ENCODE measurements at places on chromosomes 6 and 20.

GRCh38 chr20:17863577-17864292 is 104.9 kb downstream of the SNX5 start:
- no peak for DNase-seq

DNA sequence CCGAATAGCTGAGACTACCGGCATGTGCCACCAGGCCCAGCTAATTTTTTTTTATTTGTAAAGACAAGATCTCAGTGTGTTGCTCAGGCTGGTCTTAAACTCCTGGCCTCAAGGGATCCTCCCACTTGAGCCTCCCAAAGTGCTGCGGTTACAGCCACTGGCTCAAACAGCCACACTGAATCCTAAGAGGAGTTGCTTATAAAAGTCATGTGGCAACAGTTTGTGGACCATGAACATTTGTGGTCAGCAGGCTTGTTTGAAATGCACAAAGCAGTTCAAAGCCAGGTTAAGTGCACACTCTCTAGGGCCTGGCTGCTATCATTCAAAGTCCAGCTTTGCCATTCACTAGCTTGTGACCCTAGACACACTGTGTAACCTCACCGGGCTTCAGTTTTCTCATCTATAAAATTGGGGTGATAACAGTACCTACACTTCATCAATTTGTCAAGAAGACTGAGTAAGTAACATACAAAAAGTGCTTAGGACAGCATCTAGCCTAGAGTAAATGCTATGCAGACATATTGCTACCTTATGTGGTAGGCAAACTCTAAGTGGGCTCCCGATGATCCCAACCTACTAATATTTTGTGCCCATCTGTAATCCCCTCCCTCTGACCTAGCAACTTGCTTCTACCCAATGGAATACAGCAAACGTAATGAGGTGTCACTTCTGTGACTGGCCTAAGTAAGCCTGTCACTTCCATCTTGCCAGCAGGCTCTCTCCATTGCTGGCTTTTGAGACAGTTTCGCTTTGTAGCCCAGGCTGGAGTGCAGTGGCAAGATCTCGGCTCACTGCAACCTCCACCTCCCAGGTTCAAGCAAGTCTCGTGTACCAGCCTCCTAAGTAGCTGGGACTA is 122.9 kb downstream of the ZMYND8 start:
- DNase-seq: no peak

DNA sequence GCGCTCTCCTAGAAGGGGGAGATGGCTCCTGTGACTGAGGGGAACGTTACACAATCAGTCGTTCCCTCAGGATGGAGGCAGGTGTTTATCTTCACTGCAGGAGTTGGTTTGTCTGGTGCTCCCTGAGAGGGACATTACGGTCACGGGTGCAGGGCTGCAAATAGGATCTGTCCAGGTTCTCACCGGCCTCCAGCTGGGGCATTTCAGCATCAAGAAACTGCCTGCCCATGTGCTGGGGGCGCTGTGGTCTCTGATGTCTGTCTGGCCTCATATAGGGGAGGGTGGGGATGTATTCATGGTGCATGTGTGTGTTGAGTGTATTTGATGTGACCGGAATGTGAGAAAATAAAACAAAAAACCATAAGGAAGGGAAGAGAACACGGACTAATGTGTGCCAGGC is 77.1 kb downstream of the TBC1D7 start:
- no peak for DNase-seq

- no peak for DNase-seq
Measured at GRCh38 chr20:59575653-59576052, 28.7 kb upstream of the PHACTR3 start.

DNA sequence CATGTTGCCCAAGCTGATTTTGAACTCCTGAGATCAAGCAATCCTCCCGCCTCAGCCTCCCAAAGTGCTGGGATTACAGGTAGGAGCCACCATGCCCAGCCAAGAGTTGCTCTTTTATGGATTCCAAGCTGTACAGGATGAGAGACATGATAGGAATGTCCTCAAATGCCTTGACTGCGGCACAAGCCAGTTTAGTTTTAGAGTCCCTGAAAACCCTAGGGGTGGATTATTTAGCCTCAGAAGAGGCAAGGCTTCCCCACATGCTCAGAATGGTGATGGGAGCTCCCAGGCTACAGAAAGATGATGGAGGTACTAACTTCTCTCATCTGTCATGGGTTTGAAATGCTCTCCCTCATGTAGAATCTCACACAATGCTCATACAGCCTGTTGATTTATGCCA is 280.5 kb upstream of the PRND start:
- no peak for DNase-seq

GRCh38 chr6:16851044-16851540 is 89.8 kb upstream of the ATXN1 start:
- no peak for DNase-seq

GRCh38 chr20:41818991-41819390 is 200.8 kb upstream of the CHD6 start:
- no peak for DNase-seq

DNA sequence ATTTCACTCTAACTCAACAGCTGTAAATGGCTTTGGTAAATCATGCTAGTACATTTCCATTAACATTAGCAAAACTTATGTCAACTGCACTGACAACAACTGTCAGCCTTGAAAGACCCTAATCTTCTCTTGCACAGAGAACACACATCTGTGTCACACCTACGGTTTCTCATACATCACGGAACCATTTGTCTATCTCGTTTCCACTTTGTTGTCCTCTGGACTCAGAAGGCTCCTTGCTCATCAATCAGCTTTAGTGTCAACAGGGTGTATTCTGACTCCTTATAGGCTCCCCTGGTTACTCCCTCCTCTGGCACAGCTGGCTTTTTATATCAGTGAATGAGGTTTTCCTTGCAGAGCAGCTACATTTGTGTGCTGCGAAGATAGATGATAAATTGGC is 49.3 kb downstream of the CD83 start:
- no peak for DNase-seq

DNA sequence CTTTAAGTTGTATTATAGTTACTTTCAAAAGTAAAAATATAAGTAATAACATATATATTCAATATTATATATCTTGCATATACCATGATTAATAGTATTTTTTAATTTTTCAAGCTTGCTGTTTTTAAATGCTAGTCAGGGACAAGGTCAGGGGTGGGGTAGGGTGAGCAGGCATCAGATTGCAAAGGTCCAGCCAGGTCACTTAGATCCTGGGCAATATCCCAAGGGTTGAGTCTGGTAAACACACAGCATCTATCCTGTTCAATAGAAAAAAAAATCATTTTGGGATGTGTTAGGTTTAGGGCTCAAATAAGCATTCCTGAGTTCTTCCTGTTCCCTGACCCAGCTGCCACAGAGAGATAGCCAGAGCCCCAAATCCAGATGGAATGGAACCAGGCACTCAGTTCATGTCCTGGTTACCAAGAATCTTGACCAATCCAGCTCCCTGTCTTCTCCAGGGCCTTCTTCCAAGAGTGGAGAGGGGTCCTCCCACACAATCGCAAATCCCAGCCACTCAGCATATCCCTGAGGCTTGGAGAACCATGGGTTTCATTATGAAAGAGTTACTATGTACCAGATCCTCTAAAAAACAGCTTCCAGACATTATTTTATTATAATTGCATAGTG is 134.9 kb upstream of the TOP1 start:
- DNase-seq: no peak

DNA sequence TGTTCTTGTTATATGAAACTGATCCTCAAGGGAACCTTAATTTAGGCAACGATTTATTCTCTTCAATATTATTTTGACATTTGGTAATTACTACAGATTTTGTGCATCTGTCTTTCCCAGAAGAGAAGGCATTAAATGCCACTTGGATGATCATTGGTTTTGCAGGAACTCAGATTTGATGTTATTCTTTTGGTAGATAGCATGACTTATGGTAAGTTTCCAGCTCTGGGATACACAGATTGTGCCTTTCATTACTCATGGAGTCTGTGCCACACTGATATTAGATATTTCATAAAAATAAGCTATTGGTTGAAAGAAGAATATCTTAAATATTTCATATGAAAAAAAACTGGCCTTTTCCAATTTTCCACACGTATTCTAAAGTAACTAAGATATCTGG is 120.1 kb downstream of the AIG1 start:
- DNase-seq: no peak

- no peak for DNase-seq
Measured at GRCh38 chr6:92763274-92763584, 656.1 kb downstream of the EPHA7 start.

DNA sequence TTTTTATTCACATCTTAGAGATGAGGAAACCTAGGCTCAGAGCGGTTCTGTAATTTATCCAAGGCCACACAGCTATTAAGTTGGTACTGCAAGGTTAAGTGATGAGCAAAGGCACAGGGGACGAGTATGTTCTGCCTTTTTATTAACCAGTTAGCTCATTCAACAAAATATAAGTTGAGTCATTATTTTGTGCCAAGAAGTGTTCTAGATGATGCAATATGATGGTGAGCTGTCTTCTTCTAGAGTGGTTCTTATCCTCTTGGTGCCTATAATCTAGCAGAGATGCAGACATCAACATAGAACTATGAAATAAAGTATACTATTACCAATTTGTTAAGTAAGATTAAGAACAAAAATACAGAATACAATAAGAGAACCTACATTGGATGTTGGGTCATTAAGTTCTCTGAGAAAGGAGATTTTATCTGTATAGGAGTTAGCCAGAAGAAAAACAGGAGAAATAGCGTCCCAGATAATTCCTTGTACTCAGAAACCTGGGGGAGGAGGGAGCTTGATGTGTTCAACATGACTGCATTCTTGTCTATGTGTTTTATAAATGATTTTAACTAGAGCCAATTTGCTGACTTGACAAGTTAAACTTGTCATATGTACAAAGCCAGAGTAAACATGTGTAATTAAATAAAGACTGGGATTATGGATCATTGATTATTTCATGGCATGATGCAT is 122.3 kb downstream of the TBXT start:
- DNase-seq: no peak

DNA sequence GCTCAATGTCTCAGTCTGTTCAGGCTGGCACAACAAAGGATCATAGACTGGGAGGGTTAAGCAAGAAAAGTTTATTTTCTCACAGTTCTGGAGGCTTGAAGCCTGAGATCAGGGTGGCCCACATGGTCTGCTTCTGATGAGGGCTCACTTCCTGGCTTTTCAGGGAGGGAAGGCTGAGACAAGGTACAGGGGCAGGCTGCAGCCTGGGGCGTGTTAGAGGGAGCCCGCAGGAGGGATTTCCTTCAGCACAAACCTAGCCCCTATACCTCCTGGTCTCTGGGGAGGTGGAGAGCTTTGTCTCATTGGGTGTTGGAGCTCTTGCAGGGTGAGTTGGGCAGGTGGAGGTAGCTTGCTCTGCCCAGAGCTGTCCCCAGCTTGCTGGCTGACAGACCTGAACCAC is 81.1 kb upstream of the GPR6 start:
- no peak for DNase-seq

DNA sequence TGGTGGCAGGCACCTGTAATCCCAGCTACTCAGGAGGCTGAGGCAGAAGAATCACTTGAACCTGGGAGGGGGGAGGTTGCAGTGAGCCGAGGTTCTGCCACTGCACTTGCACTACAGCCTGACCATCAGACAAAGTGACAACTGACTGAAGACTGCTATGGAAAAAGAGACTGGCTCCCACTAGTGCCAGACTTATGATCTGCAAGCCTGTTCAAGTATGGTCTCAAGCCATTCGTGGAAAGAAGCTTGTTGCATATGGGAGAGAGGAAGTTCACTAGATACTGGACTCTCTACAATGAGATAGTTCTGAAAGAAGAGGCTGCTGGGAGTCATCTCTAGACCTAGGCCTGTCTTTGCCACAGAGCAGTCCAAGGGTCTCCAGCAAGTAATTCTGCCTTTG is 26.7 kb downstream of the MDN1 start:
- no peak for DNase-seq

DNA sequence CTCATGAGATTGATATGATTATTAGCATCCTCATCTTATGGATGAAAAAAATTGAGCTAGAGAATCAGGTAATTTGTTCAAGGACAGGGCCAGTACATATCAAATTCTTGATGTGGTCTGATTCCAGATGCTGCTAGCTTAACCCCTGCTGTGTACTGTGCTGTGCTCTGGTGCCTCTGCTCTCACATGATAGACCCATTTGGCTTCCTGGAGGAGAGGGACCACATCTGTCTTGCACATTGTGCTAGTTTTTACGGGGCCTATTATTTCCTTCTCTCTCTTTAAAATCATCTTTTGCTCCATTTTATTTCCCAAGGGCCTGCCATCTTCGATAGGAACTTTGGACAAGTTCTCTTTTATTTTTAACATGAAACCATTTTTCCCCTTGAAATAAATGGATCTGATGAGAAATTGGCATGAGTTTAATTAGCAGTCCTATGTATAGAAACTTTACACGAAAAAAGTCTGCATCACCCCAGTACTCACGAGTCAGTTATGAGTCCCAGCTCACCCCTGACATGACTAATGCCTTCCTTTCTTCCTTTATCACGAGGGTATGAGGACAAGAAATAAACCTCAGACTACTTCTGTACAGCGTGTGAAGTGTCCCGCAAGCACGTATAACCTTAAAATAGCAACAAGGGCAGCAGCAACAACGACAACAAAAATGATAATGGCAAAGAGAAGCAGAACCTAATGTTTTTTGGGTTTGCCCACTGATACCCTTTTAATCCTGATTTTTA is 26.5 kb downstream of the CD109 start:
- DNase-seq: no peak

GRCh38 chr6:22906091-22906549 is 336.8 kb downstream of the HDGFL1 start:
- DNase-seq: no peak

GRCh38 chr6:37201726-37202125 is 31.8 kb downstream of the PIM1 start:
- no peak for DNase-seq

- DNase-seq: no peak
Measured at GRCh38 chr20:17083738-17084137, 143.1 kb upstream of the PCSK2 start.

- DNase-seq: no peak
Measured at GRCh38 chr6:117545161-117545595, 57.1 kb downstream of the GOPC start.

DNA sequence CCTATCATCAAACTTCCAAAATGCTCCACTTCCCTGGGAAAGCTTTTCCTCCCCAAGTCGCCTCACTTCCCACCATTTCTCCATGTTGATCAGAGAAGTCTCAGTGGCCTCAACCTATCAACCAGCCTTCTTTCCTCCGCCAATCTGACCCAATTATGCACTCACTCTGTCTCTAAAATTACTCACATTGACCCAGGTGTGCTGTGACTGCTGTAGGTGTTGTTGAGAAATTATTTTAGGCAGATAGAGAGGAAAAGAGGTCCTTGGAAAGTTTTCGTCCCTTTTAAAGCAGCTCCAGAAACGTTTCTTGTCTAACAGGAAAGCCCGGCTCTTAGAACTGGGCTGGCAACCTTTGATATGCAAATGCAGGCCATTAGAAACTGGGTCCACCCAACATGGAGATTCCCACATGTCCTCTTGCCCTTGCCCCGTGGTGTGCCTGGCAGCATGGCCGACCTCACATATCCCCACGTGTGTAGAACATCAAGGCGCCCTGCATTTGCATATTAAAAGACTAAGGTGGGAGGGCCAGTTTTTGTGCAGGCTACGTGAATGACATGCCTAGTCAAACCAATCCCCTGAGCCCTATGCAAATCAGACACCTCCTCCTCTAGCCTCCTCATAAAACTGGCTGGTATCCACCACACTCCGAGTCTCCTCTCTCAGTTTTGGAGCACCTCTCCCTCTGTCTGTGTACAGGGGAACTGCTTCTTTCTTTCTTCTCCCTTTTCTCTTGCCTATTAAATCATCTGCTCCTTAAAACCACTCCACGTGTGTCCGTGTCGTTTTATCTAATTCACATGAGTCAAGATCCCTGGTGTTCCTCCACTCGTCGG is 12.9 kb downstream of the IPCEF1 start:
- no peak for DNase-seq

- DNase-seq: peak; percentile 20
Measured at GRCh38 chr20:53413186-53413631, 180.4 kb downstream of the ZNF217 start.

GRCh38 chr6:107658920-107659865 is 164.9 kb downstream of the SCML4 start:
- no peak for DNase-seq
